ENCODE measurements at places on chromosomes 16 and 17. TPM values are rescaled to one million over a fixed set of nuclear protein-coding genes. Genes with fewer than 3 reads are reported as not detected.

- DNase-seq: no peak
Observed at GRCh38 chr16:77112746-77113145, 78.2 kb upstream of the MON1B start.

SPATA32 gene
- not detected for total RNA-seq

DNA sequence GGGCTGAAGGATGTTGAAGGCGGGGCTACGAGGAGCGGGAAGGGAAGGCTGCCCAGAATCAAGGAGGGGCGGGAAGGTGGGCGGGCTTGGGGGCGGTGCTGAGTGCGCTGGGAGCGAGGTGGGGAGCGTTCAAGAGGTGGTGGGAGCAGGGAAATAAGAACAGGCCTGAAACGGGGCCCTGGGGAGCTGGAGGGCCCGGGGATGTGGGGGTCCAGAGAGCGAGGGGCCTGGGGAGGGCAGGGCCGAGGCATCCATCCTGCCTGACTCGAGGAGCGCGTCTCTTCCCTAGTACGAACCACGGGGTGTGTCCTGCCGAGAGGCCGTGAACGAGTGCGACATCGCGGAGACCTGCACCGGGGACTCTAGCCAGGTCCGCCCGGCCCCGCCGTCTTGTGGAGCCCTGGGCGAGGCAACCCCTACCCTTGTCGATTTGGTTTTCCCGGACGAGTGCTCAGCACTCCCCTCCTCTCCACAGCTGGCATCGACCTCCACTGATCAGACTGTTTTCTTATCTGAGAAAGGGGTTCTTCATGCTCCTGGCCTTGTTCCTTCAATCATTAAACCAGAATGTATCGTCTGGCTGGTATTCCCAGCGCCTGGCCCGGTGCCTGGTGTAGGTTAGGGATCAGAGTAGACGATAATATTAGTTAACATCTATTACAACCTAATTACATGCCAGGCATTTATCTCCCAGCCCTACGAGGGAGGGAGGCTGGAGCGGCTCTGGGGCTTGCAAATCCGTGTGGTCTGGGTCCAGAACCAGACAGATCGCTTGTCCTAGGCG, 17.2 kb downstream of the ADAM11 start:
- no peak for DNase-seq

DNA sequence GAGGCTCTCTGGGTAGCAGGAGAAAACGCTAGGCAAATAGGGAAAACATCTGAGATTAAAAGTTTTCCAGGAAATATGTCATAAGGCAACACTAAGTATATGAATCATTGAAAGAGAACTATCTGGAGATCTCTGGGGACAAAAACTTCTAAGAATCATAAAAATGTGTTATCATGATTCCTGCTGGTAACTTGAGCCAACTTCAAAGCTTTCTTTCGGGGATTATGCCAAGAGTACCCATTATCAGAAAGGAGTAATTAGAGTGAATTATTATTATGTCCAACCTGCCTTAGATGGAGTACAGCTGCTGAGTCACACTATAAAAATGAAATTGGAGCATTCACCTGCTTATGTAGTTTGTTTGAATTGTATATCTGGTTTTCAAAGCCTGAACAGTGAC, 488.5 kb upstream of the SOX9 start:
- no peak for DNase-seq
